Stimulated activated CD8-positive, alpha-beta memory T cell treated with anti-CD3 and anti-CD28 coated beads, Interleukin-7, amount 100 ng/mL, for 1 hour (primary cell): ENCODE measurements at places on chromosomes 1 and 21.

- no peak for DNase-seq
Measured at GRCh38 chr1:78617615-78618026, 2.6 kb upstream of the IFI44L start.

GRCh38 chr1:245154429-245155271 is at the start of gene KIF26B:
TSS of gene KIF26B (plus strand) at chr1:245154985. CDS start at chr1:245155425, 440 bp downstream.
- no peak for DNase-seq

DNA sequence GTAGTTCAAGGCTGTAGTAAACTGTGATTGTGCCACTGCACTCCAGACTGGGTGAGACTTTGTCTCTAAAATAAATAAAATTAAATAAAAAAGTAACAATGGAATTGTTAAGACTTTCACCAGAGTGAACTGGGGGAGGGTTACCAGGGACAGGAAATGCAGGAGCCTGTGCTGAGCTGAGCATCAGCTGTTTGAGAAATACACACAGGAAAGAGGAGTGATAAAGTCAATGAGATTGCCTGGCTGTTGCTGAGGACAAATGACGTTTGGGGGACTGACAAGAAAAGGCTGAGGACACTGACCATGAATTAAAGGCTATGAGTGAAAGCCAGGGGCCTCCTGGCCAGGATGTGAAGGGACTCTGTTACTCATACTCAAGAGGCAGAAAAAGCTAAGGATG is 226.3 kb downstream of the SETD4 start:
- no peak for DNase-seq

GRCh38 chr21:38538353-38538752 is 40.1 kb upstream of the ERG start:
- no peak for DNase-seq

- DNase-seq, result no peak
Measured at GRCh38 chr1:180611016-180611930, 20.5 kb upstream of the XPR1 start.

GRCh38 chr21:45763506-45763905 is 120.0 kb downstream of the PCBP3 start:
- DNase-seq, result no peak

- DNase-seq, result no peak
Measured at GRCh38 chr1:54865238-54866073, 21.5 kb downstream of the DHCR24 start.

GRCh38 chr1:84504580-84505492 is 1.4 kb upstream of the SPATA1 start:
- DNase-seq, result no peak
